Stimulated activated CD4-positive, alpha-beta T cell treated with anti-CD3 and anti-CD28 coated beads, TNF-alpha, amount 100 ng/mL, for 1 hour (primary cell): ENCODE measurements at places on chromosomes 7 and 10.

DNA sequence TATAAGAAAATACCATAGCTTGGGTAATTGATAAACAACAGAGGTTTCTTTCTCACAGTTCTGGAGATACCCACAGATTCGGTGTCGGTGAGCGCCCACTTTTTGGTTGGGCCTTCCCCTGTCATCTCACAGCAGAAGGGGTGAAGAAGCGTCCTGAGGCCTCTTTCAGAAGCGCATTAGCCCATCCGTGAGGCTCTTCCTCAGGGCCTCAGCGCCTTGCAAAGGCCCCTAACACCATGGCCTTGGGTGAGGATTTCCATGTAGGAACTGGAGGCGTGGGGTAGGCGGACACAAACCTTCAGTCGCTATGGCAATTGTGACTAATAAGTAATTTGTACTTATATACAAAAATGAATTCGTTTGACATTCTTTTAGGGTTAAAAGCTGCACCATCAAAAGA lies 316.0 kb downstream of the PTPRN2 start:
- no peak for DNase-seq

DNA sequence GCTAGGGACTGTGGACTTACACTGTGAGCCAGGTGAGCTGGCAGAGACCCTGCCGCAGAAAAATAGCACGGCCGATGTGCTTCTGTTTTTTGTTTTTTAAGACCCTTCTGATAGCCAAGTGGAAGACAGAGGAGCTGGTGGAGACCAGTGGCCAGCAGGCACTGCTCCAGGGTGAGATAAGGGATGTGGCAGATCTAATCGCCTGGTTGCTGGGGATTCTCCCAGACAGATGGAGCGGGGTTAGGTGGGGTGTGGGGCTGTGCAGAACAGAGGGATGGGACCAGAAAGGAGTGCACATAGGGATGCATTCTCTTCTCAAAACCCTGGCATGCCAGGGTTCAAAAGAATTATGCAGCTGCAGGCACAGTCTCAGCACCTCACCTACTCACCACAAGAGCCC lies 82.2 kb downstream of the VOPP1 start:
- no peak for DNase-seq

- DNase-seq: no peak
These were observed 26.2 kb upstream of the INHBA start for GRCh38 chr7:41729059-41729458.

- no peak for DNase-seq
These were observed 91.8 kb downstream of the KLF6 start for GRCh38 chr10:3693022-3693697.

DNA sequence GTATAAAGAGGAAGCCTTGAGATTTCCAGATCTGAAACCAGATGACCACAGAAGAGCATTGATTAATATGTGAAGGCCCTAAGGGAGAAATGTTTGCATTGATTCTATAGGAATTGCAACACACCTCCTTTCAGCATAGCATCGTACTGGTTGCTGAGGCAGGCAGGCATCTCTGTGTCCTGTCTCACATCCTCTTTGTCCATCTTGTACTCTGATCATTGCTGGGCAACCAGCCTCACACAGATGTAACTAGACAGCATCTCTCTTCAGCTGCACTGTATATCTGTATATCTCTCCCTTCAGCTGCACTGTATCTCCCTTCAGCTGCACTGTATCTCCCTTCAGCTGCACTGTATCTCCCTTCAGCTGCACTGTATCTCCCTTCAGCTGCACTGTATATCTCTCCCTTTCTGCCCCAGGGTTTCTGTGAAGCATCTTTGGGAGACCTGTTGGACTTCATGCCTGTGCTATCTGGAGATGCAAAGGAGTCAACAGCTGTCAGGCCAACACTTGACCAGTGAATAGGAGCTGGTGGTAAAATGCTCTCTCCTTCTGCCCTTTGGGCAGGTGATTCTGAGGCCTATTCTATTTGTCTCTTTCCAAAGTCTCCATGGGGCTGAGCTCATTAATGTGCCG lies 40.3 kb downstream of the TMEM178B start:
- no peak for DNase-seq

DNA sequence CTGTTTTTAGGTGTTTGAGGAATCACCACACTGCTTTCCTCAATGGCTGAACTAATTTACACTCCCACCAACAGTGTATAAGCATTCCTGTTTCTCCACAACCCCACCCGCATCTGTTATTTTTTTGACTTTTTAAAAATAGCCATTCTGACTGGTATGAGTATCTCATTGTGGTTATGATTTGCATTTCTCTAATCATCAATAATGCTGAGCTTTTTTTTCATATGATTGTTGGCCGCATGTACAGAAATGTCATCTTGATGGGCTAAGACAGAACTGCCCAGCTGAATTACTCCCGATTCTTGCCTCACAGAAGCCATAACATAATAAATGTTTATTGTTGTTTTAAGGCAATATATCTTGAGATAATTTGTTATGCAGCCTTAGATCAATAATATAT lies 93.1 kb upstream of the DKK1 start:
- no peak for DNase-seq

DNA sequence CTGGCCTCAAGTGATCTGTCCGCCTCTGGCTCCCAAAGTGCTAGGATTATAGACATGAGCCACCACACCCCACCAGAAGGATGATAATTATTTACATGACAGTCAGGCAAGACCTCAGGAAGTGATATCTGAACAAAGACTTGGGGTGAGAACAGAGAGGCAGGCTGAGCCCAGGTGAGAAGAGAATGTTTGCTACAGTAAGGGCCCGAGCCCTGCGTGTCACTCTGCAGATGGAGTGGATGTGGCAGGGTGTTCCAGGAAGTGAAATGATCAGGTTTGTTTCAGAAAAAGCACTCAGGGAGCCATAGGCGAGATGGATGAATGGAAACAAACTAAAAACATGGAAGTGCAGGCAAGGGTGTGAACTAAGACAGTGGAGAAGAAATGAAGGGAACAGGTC lies 22.2 kb downstream of the SFMBT2 start:
- DNase-seq: no peak

GRCh38 chr10:131490991-131491594 lies 179.6 kb upstream of the TCERG1L start:
- DNase-seq: no peak

- no peak for DNase-seq
These were observed 43.8 kb downstream of the SH2D4B start for GRCh38 chr10:80581469-80581835.

GRCh38 chr7:111730057-111730456 lies 167.8 kb upstream of the IMMP2L start:
- DNase-seq: no peak

DNA sequence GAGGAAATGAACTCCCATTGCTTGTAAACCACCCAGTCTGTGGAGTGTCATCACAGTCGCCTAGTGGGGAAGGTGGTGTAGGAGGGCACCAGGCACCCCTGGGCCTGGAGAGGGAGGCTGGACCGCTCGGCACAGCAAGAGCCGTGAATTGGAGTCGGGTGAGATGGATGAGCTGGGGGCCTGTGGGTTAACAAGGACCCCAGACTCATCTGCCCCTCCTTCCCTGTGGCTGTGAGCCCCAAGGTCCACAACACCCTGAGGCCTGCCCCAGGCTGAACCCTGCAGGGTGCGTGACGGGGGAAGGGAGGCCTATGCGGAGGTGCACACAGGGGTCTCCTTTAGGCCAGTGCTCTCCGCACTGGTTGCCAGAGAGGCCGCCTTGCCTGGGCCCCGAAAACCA lies 581.4 kb upstream of the FOXK1 start:
- DNase-seq: no peak

GRCh38 chr10:24872049-24872789 lies 80.2 kb downstream of the PRTFDC1 start:
- no peak for DNase-seq

DNA sequence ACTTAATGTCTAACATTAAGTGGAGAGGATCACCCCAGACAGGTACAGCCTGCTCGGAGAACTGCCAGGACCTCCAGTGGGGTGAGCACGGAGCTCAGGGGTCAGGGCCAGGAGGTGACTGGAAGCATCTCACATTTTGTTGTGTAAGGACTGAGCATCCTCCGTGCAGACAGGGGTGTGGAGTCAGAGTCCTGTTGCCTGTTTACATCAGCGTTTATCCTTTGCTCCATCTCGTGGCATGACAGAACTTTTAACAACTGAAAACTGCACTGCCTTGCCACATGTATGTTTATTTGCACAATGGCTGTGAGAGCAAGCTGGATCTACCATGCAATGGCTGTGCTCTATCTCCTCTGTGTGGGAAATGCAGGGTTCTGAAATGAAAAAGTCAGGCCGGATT lies 175.4 kb upstream of the AKR1E2 start:
- no peak for DNase-seq

DNA sequence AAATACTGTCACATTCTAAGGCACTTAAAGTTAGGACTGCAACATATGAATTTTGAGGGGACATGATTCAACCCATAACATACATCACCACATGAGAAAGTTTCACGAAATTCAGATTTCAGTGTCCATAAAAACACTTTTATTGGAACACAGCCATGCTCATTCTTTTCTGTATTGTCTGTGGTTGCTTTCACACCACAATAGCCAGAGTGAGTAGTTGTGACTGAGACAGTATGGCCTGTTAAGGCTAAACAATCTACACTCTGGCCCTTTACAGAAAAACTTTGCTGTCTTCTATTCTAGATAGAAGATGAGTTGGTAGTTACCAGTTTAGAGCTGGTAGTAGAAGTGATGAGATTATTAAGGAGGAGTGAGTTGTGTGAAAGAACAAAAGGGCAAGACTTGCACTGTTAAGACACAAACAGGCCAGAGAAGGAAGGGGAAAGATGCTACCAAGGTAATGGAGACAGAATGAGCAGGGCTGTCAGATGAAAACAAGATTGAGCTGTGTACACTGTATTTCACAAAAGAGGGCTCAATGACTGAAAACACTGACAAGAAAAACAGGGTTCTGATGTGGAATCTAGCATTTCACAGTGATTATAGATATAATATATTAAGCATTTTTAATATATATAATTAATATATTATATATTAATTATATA lies 108.6 kb downstream of the PPP1R3A start:
- DNase-seq: no peak

DNA sequence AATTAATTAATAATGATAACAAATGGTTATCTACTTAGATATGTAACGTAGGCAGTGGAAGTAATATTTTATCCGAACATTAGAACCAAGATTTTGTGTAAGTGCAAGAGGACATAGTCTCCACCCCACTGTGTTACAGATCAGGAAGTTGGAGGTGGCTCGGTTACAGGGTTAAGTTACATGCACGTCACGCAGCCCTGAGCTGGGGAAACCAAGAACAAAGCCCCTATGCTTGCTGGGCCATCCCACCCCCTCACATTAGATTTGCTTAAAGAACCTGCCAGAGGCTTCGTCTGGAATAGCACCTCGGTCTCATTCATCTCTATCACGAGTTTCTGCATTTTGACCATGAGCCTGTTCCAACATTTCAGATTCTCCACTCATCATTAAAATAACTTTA lies 214.1 kb downstream of the ADARB2 start:
- DNase-seq: no peak

DNA sequence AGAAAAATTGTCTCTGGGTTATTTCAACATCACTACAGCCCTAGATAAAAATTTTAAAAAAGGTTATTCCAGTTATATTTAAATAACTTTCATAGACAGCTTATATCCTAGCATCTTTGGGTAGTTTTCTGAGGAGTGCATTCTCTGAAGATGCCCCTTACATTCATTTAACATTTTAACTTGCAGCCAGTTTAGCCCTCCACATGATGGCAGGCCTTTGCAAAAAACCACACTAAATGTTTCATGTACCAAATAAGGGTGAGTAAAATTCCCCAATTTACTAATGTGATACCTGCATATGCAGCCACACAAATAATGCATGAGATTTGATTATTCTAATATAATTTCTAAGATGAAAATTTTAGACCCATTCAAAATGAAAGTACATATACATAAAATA lies 108.4 kb upstream of the ZWINT start:
- DNase-seq: no peak

DNA sequence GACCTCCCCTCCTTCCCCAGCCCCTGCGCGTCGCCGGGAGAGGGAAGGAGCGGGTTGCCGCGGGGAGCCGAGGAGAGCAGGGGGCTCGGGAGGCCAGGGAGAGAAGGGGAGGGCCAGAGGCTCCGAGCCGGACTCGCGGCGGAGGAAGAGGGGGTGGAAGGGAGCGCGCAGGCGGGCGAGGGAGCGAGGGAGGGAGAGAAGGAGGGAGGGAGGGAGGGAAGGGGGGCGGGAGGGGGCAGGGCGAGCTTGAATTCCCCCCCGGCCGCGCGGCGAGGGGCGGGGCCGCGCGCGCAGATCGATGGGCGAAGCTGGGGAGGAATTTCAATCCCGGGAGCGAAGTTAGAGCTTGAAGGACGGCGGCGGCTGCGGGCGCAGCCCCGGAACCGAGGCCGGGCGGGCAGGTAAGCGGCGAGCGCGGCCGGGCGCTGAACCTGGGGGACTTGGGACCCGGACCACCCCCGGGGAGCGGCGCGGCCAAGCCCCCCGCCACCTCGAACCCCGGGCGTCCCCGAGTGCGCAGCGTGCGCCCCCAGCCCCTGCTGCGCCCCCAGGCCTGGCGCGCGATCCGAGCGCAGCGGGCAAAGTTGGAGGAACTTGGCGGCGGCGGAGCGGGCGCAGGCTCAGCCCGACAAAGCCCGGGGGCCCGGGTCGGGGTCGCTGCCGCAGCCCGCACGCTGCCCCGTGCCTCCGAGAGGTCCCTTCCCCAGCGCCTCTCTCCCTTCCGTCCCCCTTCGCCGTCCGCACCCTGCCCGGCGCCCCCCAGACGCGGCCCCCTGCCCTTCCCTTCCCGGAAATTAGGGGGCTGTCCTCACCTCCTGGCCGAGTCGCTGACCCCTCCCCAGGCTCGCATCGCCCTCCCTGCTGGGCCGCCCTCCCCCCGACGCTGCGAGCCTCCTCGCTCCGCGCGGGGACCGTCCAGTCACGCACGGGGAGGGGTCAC lies at the start of gene ELFN1:
Gene ELFN1, plus strand, starts transcription at position 324 of the 940 bp plus-strand sequence. CDS start 74,320 bp downstream, outside the sequence.
- DNase-seq: no peak

DNA sequence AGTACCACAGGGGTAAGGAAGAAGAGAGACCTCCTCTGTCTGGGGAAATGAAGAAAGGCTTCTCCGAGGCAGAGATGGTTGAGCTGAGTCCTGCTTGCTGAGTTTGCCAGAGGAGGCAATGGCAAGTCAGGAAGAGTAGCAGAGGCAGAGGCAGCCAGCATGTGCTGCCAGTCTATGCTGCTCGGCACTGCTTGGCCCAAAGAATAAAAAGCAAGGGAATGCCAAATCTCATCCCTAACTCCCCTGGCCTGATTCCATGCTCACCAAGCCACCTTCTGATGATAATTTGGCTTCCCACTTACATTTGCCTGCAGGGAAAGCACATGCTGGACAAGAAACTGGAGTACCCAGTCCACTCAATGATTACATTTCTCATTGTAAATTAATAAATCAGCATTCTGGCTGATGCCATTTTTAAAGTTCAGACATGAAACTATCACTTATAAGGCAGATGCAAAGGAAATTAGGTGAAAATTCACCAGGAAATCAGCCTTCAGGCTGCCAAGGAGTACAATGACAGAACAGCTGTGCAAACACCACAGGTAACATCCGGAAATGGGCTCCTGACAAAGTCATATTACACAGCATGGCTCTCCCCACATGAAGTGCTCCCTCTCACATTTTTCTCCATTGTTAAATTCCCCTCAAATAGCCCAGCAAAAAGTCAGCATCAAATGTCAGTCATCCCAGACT lies 245.9 kb downstream of the MTERF1 start:
- DNase-seq: no peak
